ENCODE measurements at places on chromosomes 7 and 10.

- no peak for DNase-seq
These were observed 407.1 kb upstream of the MGMT start for GRCh38 chr10:129059977-129060376.

DNA sequence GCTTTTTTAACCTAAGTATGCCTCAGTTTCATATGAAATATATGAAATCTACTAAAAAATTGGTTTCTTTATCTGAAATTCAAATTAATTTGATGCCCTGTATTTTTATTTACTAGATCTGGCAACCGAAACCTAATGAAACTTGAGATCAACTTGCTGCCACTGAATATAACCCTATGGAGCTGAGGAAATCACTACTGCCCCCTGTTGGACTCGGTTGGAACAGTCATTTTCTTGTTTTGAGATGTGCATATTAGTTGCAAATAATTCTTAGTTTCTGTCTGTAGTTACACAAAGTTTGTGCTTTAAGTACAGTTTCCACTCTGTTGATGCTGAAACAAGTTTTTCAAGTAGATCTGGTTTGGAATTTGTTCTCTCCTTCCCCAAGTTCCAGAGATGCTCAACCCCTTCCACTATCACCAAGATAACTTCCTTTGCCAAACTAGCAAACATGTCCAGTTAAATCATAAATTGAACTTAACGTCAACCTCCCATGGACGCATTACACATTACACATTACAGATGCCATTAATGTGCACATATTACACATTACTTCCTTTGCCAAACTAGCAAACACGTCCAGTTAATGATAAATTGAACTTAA is 22.2 kb upstream of the EXOC4 start:
- DNase-seq = peak; percentile 78

GRCh38 chr10:112126901-112127300 is 56.7 kb downstream of the GPAM start:
- no peak for DNase-seq

- DNase-seq = no peak
These were observed 25.3 kb upstream of the FZD8 start for GRCh38 chr10:35667270-35667889.

GRCh38 chr7:81161451-81162075 is 242.7 kb upstream of the SEMA3C start:
- peak; percentile 92 for DNase-seq

DNA sequence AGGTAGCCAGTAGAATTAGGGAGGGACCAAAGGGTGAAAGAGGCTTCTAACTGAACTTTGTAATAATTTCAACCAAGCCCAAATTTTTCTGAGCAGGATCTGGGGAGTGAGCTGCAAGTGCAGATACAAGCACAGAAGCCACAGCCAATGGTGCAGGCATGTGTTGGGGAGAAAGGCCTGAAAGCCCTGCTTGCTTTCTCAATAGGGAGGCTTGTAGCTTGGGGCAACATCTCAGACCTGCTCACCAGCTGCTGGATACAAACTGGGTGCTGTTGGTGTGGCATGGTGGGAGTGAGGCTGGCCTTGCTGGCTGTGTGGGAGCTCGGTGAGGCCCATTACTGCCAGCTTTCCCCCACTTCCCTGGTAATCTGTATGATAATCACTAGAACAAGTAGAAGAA is 688.5 kb upstream of the SEMA3D start:
- no peak for DNase-seq

GRCh38 chr10:91345716-91346115 is 64.4 kb upstream of the HECTD2 start:
- DNase-seq = peak; percentile 14

- peak; percentile 35 for DNase-seq
These were observed 318.7 kb downstream of the BBS9 start for GRCh38 chr7:33448035-33448434.

- no peak for DNase-seq
These were observed 272.3 kb upstream of the RNF32 start for GRCh38 chr7:156368053-156368843.

GRCh38 chr7:111083413-111083812 is 7.5 kb upstream of the LRRN3 start:
- peak; percentile 53 for DNase-seq

Measured in fibroblast of pulmonary artery (primary cell).